ENCODE measurements at places on chromosomes 3 and 15. TPM values are rescaled to one million over a fixed set of nuclear protein-coding genes. Genes with fewer than 3 reads are reported as not detected.

- H3K36me3 ChIP-seq = no peaks in the 10 kb centered on the region
- H3K27ac ChIP-seq = no peak overlapping the region
- no peak overlapping the region for H3K4me3 ChIP-seq
- no peak for DNase-seq
- no peaks in the 10 kb centered on the region for H3K4me1 ChIP-seq
Measured at GRCh38 chr3:138426211-138426610, 8.2 kb upstream of the ESYT3 start.

DNA sequence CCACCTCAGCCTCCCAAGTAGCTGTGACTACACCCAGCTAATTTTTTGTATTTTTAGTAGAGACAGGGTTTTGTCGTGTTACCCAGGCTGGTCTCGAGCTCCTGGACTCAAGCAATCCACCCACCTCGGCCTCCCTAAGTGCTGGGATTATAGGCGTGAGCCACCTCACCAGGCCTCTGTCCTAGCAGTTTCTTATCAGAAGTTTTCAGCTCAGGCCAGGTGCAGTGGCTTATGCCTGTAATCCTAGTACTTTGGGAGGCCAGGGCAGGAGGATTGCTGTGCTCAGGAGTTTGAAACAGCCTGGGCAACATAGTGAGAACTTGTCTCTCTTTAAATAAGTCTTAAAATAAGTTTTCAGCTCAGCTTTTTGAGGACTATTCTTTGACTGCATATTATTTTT is 48.4 kb downstream of the SGO1 start:
- no peaks in the 10 kb centered on the region for H3K4me1 ChIP-seq
- H3K27ac ChIP-seq = no peak overlapping the region
- no peak for DNase-seq
- no peaks in the 10 kb centered on the region for H3K27me3 ChIP-seq

DNA sequence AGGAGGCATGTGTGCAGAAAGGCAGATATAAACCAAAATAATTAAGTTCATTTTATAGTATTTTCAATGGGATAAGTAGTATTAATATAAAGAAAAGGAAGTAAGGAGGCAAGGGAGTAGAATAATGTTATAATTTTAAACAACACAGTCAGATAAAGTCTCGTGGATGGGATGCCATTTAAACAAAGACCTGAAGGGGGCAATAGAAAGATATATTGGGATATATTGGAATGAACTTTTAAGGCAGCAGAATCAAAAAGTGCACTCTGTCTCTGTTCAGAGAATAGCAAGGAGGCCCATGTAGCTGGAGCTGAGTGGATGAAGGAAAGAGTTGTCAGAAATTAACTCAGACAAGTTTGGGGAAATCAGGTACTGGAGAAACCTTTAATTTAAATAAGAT is 158.7 kb downstream of the CGGBP1 start:
- H3K4me3 ChIP-seq = no peak overlapping the region
- DNase-seq = no peak
- H3K27ac ChIP-seq = no peak overlapping the region
- H3K4me1 ChIP-seq = no peaks in the 10 kb centered on the region
- no peaks in the 10 kb centered on the region for H3K27me3 ChIP-seq

GRCh38 chr15:74156678-74157411 is 16.7 kb upstream of the ISLR start:
- no peaks in the 10 kb centered on the region for H3K27me3 ChIP-seq
- no peak overlapping the region for H3K27ac ChIP-seq
- H3K4me3 ChIP-seq = no peak overlapping the region
- DNase-seq = no peak

The TSEN2 gene
- total RNA-seq = 22.4 TPM

The PP2D1 gene
- not detected for total RNA-seq

The ZNF80 gene
- not detected for total RNA-seq

DNA sequence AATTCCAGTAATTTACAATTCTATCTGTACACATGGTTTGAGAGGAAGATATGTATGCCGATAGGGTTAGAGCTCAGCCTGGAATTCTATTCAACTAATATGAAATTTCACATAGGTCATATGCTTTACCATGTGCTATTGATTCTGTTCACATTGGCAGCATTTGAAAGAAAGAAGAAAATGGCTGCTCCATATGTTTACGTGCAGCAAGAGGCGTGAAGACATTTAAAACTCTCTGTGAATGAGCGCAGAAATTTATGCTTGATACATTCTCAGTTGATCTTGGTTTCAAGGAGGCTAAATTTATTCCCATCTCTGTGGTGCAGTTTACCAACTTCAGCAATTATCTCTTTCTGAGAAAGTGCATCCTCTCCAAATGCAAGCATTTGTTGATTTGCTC is 478.9 kb downstream of the CNTN4 start:
- H3K4me3 ChIP-seq = no peak overlapping the region
- H3K36me3 ChIP-seq = no peaks in the 10 kb centered on the region
- no peak overlapping the region for H3K27ac ChIP-seq
- no peaks in the 10 kb centered on the region for H3K27me3 ChIP-seq
- no peaks in the 10 kb centered on the region for H3K4me1 ChIP-seq
- no peak for DNase-seq

The RUBCN gene
- total RNA-seq = 18.2 TPM
